Stromal cell of bone marrow (primary cell): ENCODE measurements at places on chromosomes 4 and X.
A peak's percentile ranks its signal among the peaks of the same experiment; 100 is the strongest.

- no peak for DNase-seq
Measured at GRCh38 chrX:107565931-107566603, 62.2 kb upstream of the PRPS1 start.

- no peak for DNase-seq
Measured at GRCh38 chrX:55796496-55796895, 78.9 kb downstream of the RRAGB start.

- DNase-seq: no peak
Measured at GRCh38 chr4:10089346-10089745, 27.3 kb downstream of the WDR1 start.

DNA sequence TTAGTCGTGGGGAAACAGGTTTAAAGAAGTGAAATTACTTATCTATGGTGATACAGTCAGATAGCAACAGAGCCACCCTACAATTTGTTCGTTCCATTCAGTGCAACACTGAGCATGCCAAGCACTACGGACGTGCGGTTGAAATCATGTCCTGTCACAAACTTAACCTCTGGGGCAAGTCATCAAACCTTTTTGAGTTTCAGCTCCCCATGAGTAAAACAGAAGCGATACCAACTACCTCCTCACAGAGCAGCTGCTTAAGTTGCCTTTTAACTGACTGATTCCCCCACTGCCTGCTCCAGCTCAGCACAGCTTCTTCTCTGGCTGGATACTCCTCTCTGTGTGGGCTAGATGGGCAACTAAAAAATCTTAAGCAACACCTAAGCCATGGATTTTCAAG lies 36.0 kb downstream of the LHFPL1 start:
- no peak for DNase-seq

DNA sequence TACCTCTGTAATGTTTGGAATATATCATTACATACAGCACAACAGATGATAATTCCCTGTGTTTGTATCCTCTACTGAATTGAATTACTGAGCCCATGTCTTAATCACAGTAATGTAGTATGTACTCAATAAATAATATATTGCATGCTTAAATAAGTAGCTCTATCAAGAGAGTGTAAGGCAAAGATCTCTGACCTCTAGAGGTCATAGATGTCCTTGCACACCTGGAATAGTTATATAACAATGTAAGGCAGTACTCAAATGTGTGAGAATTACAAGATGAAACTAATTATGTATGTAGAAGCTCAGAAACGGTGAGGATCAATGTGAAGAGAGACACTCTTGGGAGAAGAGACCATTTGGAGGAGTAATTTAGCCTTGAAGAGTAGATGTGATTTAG lies 14.3 kb upstream of the GCNA start:
- no peak for DNase-seq

GRCh38 chrX:132292793-132293192 lies 73.5 kb upstream of the RAP2C start:
- peak; percentile 52 for DNase-seq

- no peak for DNase-seq
Measured at GRCh38 chr4:145523117-145523516, 41.5 kb downstream of the SMAD1 start.
